ENCODE measurements at places on chromosomes 2 and 18. TPM values are rescaled to one million over a fixed set of nuclear protein-coding genes. Genes with fewer than 3 reads are reported as not detected.
A peak's percentile ranks its signal among the peaks of the same experiment; 100 is the strongest.

DNA sequence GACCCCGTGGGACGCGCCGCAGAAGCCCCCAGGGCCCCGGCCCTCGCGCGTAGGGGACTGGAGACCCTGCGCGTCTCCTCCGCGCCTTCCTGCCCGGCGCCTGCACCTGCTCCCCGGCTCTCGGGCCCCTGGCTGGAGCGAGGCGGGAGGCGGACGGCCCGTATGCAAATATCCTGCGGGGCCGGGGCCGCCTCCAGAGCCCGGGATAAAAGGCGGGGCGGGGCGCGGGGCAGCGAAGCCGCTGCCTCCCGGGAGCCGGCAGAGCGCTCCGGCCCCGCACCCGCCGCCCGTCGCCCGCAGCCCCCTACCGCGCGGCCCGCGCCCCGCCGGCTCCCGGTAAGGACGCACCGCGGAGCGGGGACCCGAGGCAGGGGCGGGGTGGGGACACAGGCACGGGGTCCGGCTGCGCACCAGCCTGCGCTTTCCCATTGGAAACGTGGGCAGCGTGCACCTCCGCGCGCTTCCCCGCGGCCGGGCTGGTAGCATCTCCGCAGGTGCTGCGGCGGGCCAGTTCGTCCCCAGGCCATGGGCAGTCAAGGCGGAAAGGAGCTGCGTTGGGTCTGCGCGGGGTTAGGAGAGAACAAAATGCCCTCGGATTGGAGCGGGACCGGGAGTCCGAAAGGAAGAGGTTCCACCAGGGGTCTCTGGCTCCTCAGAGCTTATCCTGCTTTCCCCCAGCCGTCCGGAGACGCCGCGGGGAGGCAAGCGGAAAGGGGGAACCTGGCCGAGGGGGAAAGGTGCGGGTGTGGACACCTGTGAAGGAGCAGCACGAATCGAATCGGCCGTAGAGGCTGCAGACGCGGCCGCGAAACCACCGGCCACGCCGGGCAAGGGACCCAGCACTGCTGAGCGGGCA, at the start of gene ATP6V1C2:
ATP6V1C2 (plus strand) TSS at position 235 of the 856 bp plus-strand sequence. CDS start 1,220 bp downstream, outside the sequence.
- DNase-seq = peak; percentile 55

- DNase-seq = no peak
Observed at GRCh38 chr2:178006710-178007109, 65.9 kb downstream of the PDE11A start.

Gene SLC38A11
- 16.6 TPM for total RNA-seq

GRCh38 chr2:135162786-135163185, 110.7 kb downstream of the RAB3GAP1 start:
- DNase-seq = no peak

DNA sequence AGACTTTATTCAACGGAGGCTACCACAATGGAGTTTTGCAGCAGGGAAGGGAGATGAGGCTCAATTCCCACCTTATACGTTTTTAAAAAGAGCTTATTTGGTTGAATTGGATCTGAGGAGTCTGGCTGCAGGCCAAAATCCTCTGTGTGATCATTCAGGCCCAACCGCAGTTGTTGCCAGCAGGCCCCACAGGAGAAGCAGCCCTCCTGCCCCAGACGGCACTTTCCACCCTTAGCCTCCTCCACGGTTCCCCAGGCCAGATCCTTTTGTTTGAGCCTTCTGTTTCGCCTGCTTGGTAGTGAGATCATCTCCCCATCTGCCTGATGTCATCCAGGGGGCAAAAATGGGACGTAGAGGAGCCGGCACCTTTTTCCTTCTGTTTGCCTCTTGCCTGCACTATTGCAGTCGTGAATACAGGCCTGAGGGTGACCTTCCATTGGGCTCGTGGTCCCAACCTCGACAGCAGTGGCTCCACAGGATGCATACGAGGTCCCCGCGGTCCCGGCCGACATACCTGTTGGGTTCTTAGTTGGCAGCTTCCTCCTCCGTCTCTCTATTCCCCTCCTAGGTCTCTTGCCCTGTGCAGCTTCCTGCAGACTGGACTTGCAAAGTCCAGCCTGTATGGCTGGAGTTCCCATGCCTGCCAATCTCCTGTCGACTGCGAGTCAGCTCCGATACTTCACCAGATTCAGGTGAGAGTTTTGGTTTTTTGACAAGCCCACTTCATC, 9.3 kb upstream of the GPR35 start:
- DNase-seq = no peak

GRCh38 chr2:10412380-10412779, 35.7 kb downstream of the ODC1 start:
- DNase-seq = no peak

DNA sequence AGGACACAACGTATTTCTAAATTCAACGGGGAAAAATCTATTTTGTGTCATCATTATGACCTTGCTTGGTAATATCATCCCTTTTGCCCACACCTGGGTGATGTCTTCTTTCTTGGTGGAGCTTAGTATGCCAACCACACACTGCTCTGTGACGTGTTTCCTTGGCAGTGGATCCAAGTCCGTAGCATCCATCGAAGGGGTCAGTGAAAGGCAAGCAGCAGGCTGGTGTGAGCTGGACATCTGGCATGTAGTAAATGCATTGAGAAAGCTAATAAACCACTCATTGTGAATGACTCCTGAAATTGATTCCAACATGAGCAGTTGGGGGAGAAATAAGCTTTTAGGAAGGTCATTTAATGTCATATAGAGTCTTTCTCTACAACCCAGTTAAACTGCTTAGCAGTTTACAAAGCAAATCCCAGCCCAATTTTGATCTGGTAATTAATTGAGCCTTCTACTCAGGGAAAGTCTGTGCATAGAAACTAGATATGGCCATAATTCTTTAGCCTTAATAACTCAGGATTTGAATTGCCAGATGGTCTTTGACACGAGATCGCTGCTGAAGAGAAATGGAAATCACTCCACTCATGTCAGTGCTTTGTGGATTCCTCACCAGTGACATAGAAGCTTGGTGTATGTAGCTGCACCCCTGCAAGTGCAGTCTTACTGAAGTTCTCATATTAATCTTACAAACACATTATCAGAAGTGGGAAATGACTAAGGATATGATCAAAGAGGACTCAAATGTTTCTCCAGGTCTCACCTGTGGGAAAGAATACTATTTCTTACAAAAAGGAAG, 494.8 kb downstream of the CMPK2 start:
- DNase-seq = no peak

Gene APLF
- 11.6 TPM for total RNA-seq

DNA sequence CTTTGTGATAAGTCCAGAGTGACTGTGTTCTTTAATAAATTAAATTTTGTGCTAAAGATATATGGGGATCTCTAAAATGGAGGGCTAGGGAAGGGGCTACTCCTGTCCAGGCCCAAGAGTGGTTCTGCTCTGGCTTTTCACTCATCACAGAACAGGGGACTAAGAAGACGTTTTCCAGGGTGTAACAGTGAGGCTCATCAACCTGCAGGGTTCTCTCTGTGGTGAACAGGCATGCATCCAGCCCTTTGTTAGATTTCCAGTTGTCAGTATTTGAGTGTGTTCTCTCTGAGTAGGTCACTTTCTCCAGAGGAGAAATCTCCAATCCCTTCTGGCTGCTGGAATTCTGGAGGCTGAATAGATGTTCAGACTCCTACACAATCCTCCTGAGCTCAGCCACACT, 408.9 kb downstream of the PLCL1 start:
- no peak for DNase-seq

- DNase-seq = no peak
Observed at GRCh38 chr2:109498906-109499305, 114.9 kb downstream of the SEPTIN10 start.

DNA sequence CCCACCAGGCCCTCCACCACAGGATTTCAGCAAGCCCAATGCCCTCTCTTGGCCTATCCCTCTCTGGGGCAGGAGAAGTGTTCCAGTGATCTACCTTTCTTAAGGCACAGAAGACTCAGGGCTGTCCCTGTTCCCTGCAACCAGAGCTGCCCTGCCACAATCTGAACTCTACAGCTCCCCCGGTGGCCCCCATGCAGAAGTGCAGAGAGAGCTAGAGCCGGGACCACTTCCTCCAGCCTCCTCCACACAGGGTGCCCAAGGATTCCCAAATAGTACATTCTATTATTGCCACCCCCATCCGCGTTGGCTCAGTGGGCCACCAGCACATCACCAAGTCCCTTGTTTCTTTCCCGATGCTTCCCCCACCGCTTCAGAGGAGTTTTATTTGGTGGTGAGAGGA, 114.8 kb upstream of the PTPRM start:
- DNase-seq = no peak

GRCh38 chr2:8710951-8711350, 29.1 kb downstream of the ID2 start:
- no peak for DNase-seq

DNA sequence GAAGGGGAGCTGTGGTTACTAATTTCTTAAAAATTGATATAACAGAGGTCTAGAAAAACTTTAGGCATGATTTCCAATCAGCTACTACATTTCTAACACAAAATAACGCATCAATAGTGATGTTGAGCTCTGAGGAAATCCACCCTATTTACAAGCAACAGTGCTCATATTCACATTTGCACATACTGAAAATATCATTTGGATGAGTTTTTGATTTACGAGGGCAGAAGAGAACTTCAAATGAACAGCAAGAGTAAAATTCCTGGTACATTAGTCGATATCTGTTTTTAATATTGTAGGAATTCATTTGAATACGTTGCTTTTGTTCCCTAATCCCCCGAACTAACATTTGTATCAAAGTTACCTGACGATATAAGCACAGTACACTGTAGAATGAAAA, 761.0 kb upstream of the POU3F3 start:
- no peak for DNase-seq

Gene LHCGR
- not detected for total RNA-seq

Gene CXCR1
- total RNA-seq = not detected

DNA sequence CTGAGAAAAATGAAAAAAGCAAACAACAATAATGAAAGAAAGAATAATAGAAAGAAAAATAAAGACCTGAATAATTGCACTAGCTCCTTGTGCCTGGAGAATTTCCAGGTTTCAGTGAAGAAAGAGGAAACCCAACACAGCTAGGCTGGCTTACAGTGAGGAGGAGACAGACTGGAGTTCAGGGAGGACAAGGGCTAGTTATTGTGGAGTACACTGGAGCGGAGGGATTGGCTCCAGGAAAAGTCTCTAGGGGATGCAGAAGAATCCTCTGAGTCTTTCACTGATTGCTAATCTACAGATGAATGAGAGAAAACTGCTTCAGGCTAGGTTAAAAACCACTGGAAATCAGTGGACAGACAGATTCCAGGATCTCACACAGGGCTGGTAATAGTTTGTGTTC, 163.6 kb upstream of the RBMS1 start:
- no peak for DNase-seq

Gene ANKRD30BL
- total RNA-seq = not detected

DNA sequence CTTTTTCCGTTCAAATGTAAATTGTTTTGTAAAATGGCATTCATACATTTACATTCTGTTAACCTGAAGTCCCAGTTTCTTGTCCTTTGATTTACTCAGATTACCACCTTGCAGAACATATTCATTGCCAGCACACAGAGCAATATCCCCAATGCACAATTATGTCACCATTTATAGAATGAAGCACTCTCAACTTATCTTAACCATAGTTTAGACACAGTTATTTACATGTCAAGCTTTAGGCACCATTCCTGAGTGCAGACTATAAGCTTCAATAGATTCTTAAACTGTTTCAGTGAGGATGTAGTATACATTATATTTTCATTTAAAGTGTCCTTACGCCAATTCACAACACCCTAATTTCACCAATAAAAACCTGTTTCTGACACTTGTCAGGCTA, 1977.9 kb downstream of the SUCLG1 start:
- no peak for DNase-seq

GRCh38 chr2:72137498-72138010, 10.1 kb downstream of the CYP26B1 start:
- peak; percentile 79 for DNase-seq

DNA sequence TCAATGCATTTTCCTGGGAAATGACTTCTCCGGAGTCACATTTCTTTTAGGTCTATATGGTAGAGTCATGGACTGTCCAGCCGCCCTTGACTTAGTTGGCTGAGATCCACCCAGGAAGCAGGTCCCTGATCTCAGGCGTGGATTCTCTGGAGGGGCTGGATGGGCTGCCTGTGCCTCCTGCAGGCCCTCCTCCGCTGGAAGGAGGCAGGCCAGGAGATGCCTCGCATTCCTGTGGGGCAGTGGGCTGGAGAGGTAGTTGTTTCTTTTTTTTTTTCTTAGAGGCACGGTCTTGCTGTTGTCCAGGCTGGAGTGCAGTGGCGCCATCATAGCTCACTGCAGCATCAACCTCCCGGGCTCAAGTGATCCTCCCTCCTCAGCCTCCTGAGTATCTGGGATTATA, 129.0 kb upstream of the MYCN start:
- DNase-seq = no peak

- no peak for DNase-seq
Observed at GRCh38 chr2:6909431-6910385, 7.5 kb upstream of the RNF144A start.

Gene RNF125
- total RNA-seq = 2.6 TPM

Gene FAM136A
- 74.9 TPM for total RNA-seq

DNA sequence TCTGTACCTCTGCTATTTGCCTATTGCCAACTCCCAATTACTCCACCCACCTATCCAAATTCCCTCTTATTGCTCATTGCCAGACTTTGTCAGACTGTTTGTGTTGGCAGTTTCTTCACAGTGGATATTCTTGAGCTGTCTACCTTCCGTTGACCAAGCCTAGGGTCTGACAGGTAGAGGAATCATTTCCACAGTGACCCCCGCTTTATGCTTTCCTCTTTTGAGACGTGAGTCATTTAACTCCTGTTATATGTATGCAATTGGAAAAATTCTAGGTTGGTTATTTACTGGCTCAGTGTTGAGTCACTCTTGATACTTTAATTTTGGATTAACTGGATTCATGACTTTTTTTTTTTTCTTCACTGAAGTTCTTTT, 187.7 kb downstream of the IRS1 start:
- DNase-seq = no peak

DNA sequence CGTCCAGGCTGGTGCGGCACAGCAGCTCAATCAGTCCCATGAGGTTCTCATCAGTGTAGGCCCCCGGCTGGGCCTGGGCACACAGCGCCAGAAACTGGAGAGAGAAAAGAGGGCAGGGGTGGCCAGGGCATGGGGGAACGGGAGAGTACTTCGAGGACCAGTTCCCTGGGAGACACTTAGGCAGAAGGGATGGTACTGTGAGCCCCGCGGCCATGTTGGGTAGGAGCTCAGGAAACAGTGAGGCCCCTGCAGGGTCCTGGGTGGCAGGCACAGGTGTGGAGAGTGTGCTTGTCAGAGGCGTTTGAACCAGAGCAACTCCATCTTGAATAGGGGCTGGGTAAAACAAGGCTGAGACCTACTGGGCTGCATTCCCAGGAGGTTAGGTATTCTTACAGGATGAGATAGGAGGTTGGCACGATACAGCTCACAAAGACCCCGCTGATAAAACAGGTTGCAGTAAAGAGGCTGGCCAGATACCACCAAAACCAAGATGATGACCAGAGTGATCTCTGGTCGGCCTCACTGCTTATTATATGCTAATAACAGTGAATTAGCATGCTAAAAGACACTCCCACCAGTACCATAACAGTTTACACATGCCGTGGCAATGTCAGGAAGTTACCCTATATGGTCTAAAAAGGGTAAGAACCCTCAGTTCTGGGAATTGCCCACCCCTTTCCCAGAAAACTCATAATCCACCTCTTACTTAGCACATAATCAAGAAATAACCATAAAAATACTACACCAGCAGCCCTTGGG, 51.9 kb upstream of the SEMA4C start:
- no peak for DNase-seq

GRCh38 chr2:172823261-172823850, 87.7 kb downstream of the RAPGEF4 start:
- DNase-seq = no peak

Gene CTAGE1
- not detected for total RNA-seq

GRCh38 chr18:58552057-58552461, 76.8 kb downstream of the ALPK2 start:
- DNase-seq = no peak

- no peak for DNase-seq
Observed at GRCh38 chr2:219871351-219871750, 243.9 kb downstream of the SLC4A3 start.

All from progenitor cell of endocrine pancreas (in vitro differentiated cells).